ENCODE measurements at places on chromosomes 2 and 18.

- DNase-seq, result peak; percentile 77
Observed at GRCh38 chr2:177554365-177554764, 161.8 kb downstream of the AGPS start.

DNA sequence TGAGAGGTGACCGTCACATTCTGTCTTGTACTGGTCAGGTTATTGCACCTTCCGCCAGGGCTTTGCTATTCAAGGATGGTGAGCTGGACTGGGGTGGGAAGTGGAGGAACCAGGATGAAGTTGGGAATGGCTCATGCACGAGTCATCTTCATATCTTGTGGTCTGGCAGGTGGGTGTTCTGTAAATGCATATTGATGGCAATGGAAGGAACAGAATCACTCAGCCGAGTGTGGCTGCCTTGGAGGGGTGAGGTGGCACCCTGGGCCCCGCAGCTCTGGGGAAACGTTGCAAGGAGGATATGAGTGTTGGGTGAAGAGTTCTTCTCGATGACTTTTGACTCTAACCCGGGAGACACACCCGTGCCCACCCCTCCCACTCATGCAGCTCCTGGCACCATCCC is 1.2 kb downstream of the NEU2 start:
- no peak for DNase-seq

GRCh38 chr2:723761-724160 is 46.6 kb upstream of the TMEM18 start:
- no peak for DNase-seq

DNA sequence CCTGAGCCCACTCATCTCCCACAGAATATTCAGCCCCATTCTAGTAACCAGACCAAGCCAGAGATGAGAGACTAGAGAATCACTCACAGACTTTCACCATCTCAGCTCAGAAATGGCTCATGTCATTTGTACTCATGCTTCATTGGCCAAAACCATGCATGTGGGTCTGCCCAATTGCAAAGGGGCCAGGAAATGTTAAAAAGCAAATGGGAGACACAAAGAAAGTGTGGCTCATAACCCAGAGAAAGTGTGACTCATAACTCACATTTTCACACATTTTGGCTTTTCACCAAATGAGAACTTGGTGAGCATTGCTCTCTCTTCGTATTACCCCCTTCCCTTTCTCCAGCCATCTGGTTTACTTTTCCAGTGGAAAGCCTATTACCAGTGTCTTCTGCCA is 66.2 kb downstream of the MDH1 start:
- no peak for DNase-seq

DNA sequence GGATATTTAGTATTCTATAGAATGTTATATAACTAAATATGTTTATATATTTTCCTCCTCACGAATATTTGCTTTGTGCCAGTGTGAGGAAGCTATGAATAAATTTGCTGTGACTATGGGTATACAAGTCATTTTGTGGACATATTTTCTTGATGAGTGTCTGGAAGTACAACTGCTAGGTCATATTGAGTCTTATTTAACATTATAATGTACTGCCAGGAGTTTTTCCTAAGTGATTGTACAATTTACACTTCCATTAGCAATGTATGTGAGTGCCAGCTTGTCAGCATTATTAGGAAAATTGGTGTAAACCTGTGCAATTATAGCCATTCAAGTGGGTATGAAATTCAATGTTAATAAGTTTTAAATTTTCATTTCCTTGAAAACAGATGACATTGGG is 1328.9 kb upstream of the TMEFF2 start:
- no peak for DNase-seq

DNA sequence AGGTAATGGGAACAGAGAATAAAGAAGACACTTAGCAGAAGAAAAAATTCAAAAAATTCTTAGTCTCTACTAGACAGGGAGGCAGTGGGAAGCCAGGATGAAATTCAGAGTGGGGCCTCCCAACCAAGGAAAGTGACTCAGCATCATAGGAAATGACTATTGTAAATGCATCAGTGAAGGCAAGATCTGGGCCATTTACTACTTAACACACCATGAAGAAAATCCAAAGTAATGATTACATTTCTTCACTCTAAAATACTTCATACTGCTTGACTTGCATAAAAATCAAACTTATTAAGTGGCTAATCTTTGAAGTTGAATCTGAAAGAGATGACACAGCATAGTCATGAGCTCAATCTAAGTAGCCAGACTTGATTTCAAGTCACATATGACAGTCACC is 405.8 kb upstream of the SLC39A10 start:
- DNase-seq, result no peak

- no peak for DNase-seq
Observed at GRCh38 chr2:29582062-29582461, 339.3 kb downstream of the ALK start.

DNA sequence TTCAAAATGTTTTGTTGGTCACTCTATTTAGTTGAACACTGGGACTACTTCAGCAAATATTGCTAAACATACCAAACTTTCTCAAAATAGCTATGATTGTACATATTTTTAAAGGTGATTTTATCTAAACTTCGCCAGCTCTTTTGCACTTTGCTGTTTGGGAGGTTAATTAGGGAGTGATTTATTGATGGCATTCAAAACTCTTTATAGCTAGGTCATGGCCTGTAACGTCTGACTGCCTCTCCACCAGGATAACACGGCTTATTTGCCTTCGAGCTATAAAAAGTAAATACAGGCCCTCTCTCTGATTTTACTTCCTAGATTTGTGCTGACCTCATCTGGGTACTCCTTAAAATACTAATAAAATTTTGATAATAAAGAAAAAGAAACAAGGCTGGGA is 931.9 kb downstream of the DCDC2C start:
- no peak for DNase-seq

GRCh38 chr2:13255485-13255884 is 538.7 kb downstream of the TRIB2 start:
- no peak for DNase-seq

DNA sequence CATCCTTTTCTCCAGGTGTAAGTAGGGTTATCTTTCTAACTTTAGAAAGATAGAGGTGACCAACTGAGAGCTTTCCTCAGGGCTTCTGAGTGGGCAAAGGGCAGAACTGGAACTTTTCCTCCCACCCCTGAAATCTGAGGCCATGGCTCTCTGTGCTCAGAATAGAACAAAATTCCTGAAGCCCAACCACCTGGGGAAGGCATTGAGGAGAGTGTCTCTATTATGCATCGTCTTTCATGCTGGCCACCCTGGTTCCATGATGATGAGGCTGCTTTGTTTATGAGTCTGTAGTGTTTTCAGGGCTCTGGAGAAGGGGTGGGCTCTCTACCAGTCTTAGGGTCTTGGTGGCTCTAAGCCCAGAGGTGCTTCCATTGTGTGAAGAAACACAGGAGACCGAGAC is 30.7 kb upstream of the IL1R1 start:
- no peak for DNase-seq

DNA sequence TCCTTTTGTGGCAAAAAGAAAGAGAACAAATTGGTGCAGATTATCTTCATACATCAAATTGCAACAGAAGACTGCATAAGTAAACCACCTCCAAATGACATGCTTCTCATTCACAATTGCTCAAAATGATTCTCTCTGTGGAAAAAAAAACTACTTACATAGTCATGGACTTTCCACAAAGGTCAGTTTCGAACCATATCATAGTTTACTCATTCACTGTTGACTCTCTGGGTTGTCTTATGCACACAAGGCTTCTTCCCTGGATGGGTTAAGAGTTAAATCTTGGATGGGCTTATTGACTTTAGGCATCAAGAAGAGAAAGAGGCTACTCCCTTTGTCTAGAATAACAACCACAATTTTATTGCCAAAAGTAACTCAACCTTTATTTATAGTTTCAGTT is 91.3 kb upstream of the RAB27B start:
- DNase-seq, result no peak

DNA sequence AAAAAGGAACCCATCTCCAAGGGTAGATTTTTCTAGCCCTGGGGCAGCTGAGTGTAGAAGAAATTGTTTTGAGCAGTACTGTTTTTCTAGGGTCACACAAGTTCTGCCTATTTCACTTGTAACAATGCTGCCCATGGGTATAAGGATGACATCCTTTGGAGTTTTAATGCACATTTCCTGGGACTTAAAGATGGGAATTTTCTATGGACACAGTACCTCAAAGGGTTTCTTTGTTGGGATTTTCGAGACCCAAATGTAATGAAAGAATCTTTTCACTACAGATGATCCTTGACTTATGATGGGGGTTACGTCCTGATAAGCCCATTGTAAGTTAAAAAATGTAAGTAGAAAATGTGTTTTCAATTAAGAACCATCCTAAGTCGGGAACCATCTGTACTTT is 31.8 kb downstream of the CDC42EP3 start:
- DNase-seq, result no peak

DNA sequence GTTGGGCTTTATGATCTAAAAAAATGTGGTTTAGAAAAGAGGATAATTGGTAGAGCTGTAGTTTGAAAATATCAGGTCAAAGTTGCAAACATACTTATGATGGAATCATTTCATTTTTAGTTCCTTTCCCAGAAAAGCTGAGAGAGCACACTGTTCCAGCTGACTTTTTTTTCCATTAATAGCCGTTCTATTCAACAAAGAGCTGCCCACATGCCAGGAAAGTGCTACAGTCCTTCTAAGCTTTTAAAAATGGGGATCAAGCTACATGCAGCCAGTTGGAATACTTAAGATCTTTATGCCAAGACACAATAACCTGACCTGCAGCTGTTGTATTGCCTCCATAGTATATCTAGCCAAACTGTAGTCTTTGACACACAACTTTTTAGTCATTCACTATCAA is 111.5 kb downstream of the GALNT3 start:
- no peak for DNase-seq

- DNase-seq, result no peak
Observed at GRCh38 chr2:219844401-219845091, 217.1 kb downstream of the SLC4A3 start.

DNA sequence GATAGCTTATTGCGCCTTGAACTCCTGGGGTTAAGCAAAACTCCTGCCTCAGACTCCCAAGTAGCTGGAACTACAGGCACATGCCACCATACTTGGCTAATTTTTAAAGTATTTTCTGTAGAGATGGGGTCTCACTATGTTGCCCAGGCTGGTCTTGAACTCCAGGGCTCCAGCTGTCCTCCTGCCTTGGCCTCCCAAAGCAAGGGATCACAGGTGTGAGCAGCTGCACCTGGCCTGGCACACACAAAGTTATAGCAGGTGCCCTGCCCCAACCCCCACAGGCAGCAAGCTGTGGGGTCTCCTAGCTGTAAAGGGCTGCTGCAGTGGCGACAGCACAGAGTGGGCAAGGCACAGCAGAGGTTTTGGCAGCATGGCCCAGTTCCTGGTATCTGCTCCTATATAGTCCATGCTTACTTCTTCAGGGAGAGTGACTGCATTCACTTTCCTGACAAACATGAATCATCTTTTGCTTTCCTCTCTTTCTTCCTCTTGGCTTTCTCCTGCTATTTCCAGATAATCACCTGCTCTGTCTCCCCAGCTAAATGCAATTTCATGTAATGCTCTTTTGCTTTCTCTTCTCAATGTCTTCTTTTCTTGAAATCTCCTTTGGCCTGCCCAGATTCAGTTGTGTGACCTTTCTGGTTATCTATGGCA is 27.3 kb upstream of the METAP1D start:
- no peak for DNase-seq

- no peak for DNase-seq
Observed at GRCh38 chr2:106892048-106892447, 6.1 kb upstream of the ST6GAL2 start.

DNA sequence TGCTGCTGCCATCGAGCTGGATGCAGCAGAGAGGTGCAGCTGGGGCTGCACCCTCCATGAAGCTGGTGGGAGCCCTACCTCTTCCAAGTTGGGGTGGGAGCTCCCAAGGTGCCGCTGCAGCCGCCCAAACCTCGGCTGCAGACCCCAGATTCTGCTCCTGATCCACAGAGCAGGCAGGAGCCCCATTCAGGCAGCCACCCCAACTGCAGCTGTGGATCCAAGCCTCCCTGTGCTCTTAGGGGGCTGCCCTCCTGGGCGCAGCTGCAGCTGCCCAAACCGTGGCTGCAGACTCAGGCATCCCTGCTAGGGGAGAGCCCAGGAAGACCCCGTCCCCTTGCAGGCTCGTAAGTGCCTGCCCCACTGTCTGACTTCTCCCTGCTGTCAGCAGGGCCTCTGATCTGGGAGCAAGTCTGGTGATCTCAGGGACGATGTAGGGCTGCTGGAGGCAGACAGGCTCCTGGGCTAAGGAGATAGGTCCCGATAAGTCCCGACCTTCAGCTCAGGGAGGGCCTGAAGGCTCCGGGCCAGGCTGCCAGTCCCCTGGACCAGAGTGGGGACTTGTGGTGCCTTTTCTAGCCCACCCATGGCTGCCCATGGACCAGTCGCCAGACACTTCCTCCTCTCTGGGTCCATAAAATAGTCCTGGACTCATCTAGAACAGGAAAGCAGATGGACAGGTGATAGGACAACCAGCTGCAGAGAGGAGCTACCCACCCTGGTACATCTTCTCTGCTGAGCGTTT is 767.1 kb upstream of the CDH7 start:
- DNase-seq, result no peak

DNA sequence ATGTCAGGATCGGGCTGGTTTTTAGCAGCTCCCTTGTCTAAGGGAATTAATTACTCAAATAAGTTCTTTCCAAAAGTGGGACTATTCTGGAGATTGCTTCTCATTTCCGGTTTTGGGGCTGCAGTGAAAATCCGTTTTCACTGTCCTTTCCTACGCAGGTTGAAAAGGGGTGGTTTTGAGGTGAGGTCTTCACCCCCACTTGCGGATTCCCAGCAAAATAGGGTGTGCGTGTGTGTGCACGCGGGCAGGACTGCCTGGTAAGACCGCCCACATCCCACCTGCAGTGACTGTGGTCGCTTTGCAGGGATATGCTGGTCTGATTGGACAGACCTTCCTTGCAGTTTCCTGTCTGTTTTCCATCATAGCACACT is 472 bp upstream of the PLEKHM3 start:
- DNase-seq, result no peak

DNA sequence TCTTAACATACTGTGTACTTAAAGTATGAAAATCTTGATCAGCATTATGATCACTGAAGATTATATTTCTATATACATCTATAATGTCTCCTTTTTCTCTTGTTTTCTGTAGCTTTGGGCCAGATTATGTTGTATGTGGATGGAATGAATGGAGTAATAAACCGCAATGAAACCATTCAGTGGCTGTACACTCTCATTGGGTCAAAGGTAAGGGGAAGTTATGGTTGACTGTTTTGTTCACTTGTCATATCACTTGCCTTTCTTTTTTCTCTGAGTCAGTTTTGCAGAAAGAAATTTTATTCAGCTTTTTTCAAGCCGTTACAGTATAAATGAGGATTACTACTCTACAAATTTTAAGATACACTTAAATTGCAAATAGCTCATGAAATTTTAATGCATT is 252.5 kb downstream of the TPGS2 start:
- DNase-seq, result no peak

Measured in hematopoietic multipotent progenitor cell treated with erythropoietin and hydrocortisone succinate and interleukin-3 and kit ligand, for 15 days (in vitro differentiated cells).